ENCODE measurements at places on chromosomes 16 and 17.

DNA sequence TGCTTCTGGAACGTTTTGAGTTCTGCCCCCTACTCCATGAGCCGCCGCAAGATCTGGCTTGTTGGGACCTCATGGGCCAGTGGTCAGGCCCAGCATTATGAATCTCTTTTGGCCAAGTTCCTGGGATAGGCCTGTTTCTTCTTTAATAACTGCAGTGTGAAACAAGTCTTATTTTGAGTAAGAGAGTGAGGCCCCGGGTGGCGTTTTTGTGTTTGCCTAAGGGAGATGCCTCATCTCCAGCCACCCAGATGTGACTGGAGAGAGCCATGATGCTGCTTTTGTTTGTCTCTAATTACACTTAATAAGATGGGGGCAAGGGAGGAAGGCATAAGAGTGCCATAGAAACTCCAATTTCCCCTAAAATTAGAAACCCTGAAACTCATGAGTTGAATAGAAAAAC lies 39.8 kb downstream of the KSR1 start:
- no peak for DNase-seq

DNA sequence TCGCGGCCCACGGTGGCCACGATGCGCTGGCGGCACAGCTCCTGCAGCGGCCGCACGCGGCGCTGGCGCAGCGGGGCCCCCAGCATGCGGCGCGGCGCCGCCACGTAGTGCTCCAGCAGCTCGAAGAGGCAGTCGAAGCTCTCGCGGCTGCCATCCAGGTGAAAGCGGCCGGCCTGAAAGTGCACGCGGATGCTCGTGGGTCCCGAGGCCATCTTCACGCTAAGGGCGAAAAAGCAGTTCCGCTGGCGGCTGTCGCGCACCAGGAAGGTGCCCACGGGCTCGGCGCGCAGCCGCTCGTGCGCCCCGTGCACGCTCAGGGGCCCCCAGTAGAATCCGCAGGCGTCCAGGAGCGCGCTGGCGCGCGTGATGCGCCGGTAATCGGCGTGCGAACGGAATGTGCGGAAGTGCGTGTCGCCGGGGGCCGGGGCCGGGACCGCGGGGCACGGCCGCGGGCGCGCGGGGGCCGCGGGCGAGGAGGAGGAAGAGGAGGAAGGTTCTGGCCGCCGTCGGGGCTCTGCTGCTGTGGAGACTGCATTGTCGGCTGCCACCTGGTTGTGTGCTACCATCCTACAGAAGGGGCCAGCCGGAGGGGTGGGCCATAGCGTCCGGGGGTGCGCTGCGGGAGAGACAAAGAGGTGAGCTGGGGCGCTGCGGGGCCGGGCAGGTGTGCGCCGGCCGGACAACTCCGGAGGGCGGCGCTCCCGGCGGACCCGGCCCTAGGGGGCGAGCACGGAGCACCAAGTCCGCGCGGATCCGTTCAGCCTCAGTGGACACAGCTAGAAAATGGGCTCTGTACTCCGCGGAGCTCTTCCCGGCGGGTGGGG lies 879 bp downstream of the SOCS1 start:
- peak; percentile 68 for DNase-seq

- no peak for DNase-seq
These were observed 29.7 kb upstream of the RMI2 start for GRCh38 chr16:11315510-11315909.

DNA sequence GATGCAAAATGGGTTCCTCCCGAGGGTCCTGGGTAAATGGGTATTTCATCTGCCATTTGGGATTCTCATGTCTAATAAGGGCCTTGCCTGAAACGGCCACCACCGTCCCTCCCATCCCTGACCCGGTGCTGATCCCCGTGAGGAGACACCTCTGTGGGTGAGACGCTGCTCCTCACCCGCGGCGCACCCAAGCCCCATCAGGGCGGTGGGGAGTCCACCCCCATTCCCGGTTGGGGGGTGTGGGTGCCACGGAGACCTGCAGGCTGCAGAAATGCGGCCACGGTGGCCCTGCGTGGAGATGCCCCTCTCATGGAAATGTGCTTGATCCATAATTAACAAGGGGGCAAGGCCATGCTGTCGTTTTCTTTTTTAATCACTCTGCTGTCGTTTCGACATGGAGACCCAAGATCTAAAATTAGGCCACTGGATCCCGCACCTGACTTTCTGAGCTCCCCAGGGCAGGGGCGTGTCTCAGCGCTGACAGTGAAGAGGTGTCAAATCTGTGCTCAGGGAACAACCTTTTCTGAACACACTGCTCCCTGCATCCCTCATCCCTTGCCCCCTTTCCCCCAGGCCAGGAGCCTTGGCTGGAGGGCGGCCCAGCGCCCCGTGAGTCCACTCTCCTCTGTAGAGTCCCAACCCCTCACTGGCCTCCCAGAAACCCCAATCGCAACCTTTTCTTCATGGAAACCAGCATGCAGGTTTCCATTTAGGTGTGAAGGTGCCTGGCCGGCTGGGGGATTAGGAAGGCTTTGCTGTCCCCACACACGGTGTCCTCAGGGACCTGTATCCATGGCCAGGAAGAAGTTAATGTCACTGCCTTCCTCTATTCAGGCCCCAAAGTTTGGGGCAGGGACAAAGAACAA lies 38.9 kb downstream of the PEMT start:
- no peak for DNase-seq

DNA sequence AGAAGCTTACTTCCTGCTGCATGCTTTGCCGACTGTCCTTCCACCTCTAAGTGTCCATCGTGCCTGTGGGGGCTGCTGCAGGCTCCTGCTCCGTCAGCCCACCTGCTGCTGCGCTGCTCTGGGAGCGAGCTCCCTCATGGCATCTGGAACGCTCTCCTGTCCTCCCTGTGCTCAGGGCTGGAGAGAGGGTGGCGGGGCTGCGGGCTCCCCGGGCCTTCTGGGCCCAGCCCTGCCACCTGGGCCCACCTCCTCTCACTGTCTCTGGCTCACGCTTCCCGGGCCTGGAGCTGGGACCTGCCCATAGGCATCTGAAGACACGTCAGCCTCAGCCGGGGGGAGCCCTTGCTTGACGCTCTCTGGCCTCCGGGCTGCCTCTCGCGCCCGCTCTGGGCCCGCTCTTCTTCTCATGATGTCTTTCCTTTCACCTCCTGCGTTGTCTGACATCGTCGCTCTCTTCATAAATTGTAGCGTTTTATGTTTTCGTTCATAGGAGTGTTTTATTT lies 27.0 kb downstream of the NME3 start:
- no peak for DNase-seq

DNA sequence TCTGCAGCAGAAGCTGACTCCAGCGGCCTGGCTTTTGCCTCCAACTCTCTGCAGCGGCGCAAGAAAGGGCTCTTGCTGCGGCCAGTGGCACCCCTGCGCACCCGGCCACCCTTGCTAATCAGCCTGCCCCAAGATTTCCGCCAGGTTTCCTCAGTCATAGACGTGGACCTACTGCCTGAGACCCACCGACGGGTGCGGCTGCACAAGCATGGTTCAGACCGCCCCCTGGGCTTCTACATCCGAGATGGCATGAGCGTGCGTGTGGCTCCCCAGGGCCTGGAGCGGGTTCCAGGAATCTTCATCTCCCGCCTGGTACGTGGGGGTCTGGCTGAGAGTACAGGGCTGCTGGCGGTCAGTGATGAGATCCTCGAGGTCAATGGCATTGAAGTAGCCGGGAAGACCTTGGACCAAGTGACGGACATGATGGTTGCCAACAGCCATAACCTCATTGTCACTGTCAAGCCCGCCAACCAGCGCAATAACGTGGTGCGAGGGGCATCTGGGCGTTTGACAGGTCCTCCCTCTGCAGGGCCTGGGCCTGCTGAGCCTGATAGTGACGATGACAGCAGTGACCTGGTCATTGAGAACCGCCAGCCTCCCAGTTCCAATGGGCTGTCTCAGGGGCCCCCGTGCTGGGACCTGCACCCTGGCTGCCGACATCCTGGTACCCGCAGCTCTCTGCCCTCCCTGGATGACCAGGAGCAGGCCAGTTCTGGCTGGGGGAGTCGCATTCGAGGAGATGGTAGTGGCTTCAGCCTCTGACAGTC lies 1.3 kb downstream of the PARD6A start:
- no peak for DNase-seq

GRCh38 chr16:57669476-57670162 lies 1.5 kb downstream of the ADGRG3 start:
- no peak for DNase-seq

DNA sequence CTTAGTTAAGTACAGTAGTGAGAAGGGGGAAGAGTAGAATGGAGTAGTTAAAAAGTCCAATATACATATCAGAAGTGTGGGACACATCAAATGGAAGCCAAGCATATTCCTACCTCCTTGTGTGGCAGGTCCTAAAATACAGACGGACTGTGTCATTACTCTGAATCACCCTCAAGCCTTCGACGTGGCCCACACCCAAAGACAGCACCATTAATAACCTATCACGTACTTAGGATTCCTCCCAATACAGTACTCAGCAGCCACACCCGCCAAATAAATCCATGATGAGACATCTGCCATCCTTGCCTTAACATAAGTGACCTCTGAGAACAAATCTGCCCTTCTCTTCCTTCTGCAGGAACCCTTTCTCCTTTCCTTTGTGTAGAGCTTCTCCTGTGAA lies 38.9 kb downstream of the UBE2G1 start:
- no peak for DNase-seq

DNA sequence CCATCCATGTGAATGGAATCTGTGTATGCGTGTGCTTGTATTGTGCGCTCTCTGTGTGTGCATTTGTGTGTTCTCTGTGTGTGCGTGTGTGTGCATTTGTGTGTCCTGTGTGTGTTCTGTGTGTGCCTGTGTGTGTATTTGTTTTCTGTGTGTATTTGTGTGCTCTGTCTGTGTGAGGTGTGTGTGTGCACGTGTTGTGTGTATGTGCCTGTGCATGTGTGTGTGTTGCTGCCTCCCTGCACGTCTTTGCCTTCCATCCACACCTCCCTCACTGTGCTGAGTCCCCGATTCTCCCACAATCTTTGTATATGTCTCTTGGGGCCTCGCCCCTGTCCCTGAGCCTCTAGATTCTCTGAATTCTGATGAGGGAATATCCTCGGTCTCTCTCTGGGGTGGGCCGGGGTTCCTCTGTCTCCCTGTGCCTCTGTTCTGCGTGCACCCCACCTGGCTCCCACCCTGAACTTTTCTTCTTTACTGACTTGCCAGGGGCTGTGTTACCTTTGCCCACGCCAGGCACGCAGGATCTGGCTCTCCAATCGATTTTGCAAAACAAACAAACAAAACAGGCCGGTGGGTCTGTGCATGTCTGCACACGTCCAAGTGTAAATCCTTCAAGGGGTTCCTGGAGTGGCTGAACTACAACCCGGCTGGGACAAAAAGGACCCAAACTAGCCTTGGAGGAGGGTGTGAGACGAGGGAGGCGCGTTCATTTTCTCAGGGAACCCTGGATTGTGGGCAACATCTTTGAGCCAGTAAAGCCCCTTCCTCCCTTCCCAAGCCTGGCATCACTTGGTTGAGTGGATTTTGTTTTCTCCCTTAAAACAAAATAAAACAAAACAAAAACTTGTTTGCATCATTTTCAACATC lies 8.1 kb upstream of the FOXF1 start:
- DNase-seq = no peak

GRCh38 chr16:57630931-57631845 lies 2.8 kb downstream of the ADGRG1 start:
- no peak for DNase-seq

- DNase-seq = no peak
These were observed 7.4 kb upstream of the MMP2 start for GRCh38 chr16:55471448-55472097.

GRCh38 chr16:46729326-46729995 lies 18.7 kb downstream of the MYLK3 start:
- no peak for DNase-seq

DNA sequence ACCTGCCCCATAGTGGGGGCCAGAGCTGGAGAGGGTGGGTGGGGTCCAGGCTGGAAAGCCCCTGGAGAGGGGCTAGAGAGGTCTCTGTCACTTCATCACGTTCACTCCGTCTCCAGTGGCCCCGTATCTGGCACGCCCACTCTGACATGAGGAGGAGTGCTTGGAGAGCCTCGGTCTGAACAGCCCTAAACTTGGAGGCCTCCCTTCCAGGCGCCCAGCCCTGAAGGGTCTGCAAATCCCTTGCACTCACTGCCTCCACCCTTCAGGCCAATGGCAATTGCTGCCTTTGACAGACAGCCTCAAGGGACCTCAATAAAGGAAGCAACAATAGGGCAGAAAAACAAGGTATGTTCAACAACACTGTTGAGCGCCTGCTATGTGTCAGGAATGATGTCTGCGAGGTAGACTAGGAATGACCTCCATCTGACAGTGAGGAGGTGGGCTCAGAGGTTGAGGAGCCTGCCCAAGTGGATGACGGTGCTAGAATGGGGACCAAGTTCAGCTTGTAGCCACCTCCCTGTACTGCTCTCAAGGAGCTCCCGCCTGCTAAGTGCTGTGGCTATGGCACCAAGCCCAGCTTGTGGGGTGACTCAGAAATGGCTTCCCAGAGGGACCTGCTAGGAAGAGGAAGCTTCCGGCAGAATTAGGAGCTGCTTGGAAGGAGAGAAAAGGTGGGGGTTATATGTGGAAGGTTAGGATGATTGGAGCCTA lies 2.9 kb upstream of the EPX start:
- no peak for DNase-seq

GRCh38 chr16:2223942-2224486 lies 623 bp downstream of the E4F1 start:
- peak; percentile 14 for DNase-seq

- no peak for DNase-seq
These were observed 24.9 kb upstream of the GRB2 start for GRCh38 chr17:75430159-75430974.
